Activated gamma-delta T cell treated with Interleukin-2 at 50 U/mL for 16 hours (primary cell): ENCODE measurements at places on chromosomes 7 and 10.

DNA sequence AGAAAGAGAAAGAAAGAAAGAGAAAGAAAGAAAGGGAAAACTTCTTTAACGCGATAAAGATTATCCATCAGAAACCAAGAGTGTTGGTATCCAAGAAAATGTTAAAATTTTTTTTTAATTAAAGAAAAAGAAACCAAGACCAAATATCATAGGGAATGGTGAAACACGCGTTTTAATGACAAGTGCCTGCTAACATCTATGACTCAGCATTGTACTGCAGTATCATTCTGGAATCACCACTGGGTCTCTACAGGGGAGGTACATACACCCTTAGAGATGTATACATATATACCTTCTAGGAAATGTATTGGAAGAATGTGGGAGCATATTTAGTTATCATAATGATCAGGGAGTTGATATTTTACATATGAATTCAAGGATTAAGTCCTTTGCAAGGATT, 32.1 kb upstream of the PIK3AP1 start:
- no peak for DNase-seq

DNA sequence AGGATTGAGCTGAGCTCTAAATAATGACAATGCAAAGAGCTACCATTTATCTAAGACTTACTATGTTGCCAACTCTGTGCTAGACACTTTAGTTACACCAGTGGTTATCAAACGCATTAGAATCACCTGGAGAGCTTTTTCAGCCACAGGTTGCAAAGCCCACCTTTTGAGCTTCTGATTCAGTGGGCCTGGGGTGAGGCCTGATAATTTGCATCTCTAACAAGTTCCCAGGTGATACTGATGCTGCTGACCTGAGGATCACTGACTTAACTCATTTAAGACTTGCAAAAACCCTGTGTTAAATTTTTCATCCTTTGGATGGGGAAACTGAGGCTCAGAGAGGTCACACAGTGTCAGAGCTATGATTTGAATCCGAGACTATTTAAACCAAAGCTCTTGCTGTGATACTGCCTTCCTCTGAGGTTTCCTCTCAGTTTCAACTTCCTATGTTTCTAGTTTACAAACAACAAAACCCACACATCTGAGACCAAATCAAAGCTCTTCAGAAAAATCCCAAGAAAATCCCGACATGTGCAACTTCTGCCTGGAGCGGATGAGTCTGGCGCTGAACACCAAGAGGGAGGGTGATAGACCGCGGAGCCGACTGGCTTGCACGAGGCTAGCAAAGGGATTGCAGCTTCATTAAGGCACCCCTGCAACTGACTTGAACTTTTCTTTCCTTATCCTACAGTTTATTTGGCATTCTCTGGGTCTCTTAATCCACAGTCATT, 124.9 kb downstream of the CYP26A1 start:
- DNase-seq: no peak

- DNase-seq: no peak
These were observed 160.1 kb downstream of the GLI3 start for GRCh38 chr7:42076870-42077269.

- DNase-seq: no peak
These were observed 92.4 kb downstream of the TMEM106B start for GRCh38 chr7:12303495-12303894.

GRCh38 chr7:123573896-123574467, 16.4 kb upstream of the NDUFA5 start:
- no peak for DNase-seq

DNA sequence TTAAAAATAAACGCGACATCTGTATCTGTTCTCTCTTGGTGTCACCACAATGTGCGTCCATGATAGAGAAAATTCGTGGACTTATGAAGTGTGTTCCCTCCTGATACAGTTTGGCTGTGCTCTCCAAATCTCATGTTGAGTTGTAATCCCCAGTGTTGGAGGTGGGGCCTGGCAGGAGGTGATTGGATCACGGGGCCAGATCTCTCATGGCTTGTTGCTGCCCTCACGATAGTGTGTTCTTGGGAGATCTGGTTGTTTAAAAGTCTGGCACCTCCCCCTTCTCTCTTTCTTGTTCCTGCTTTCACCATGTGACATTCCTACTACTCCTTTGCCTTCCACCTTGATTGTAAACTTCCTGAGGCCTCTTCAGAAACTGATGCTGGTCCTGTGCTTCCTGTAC, 229.4 kb upstream of the MYO3A start:
- no peak for DNase-seq

DNA sequence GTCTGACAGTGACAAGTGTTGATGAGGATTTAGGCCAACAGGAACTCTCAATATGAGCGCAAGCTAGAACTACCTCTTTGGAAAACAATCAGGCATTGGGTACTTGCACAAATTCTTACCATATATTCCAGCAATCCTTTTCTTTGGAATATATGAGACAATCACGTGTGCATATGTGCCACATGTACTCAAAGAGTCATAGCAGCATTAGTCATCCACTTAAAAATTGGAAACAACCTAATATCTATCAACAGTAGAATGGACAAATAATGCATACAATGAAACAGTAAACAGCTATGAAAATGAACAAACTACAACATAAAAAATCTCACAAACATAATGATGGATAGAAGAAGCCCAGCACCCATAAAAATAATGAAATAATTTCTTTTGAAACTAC, 179.7 kb downstream of the GLI3 start:
- DNase-seq: no peak
